ENCODE measurements at places on chromosomes 5 and 9.

- DNase-seq: no peak
Observed at GRCh38 chr5:41191249-41191648, 22.1 kb downstream of the C6 start.

DNA sequence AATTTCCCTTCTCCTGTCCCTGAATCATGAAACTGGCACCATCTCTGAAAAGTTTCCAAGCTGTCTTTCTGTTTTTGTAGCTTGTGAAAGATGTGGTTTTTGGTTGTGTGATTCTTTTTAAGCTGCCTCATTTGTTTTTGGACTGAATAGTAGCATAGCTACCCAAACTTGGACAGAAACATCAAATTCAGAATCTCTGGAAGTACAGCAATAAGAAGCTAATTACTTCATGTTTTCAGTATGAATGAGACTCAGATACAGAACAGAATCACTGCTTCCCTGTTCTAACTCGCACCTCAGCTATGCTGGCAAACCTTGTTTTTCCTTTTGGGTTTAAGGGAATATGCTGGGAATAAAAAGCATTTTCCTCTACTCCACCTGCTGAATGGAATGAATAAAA, 101.0 kb downstream of the FGF1 start:
- DNase-seq: no peak

- DNase-seq: no peak
Observed at GRCh38 chr9:72477930-72478518, 43.4 kb upstream of the TMC1 start.

GRCh38 chr9:27791311-27791710, 218.0 kb upstream of the C9orf72 start:
- DNase-seq: no peak

DNA sequence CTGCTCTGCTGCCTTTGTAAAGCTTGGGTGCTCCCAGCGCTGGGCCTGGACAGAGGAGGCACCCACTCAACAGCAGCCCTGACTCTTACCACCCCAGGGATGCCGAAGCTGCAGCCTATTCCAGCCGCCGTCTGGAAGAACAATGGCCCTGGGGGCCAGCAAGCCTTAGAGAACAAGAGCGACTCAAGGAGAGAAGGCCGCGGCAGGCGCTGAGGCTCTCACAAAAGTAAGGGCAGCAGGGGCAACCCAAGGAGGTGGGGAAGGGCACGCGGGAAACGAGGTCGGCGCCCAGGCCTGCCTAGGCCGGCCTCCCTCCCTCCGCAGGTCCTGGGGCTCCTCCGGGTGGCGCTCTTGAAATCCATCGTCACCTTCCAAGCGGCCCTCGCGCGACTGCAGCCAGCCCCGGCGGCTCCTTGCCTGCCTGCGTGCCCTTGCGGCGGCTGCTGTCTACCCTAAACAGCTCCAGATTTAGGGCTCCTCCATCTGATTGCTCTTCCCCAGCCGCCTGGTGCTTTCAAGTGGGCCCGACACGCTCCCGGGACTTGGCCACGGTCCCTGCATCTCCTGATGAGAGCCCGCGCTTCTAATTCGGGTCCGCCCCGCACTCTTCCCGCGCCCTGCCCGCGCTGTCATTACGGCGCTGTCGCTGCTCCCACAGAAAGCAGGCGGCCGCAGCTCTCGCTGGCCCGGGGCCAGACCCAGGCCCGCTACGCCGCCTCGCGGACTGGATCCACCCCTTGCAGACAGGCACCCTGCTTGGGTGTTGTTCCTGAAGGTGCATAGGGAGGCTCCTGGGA, 213.3 kb downstream of the SEMA6A start:
- DNase-seq: no peak

GRCh38 chr9:8349901-8350300, 550.3 kb upstream of the DMAC1 start:
- DNase-seq: no peak

- no peak for DNase-seq
Observed at GRCh38 chr5:72248410-72248981, 71.5 kb downstream of the MRPS27 start.

DNA sequence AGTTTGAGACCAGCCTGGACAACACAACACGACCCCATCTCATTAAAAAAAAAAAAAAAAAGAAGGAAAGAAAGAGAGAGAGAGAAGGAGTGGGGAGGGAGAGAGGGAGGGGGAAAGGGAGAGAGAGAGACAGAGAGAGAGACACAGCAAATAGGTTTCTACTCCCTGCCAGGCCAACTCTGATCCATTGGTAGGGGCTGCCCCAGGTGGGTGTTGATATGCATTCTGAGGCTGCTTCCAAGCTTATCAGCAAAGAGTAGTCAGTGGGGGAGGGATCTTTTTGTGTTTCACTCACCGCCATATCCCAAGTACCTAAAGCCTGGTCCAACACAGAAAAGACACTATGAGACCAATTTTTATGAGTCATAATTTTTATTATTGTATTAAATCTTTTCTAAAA, 57.0 kb upstream of the SAP30L start:
- no peak for DNase-seq

DNA sequence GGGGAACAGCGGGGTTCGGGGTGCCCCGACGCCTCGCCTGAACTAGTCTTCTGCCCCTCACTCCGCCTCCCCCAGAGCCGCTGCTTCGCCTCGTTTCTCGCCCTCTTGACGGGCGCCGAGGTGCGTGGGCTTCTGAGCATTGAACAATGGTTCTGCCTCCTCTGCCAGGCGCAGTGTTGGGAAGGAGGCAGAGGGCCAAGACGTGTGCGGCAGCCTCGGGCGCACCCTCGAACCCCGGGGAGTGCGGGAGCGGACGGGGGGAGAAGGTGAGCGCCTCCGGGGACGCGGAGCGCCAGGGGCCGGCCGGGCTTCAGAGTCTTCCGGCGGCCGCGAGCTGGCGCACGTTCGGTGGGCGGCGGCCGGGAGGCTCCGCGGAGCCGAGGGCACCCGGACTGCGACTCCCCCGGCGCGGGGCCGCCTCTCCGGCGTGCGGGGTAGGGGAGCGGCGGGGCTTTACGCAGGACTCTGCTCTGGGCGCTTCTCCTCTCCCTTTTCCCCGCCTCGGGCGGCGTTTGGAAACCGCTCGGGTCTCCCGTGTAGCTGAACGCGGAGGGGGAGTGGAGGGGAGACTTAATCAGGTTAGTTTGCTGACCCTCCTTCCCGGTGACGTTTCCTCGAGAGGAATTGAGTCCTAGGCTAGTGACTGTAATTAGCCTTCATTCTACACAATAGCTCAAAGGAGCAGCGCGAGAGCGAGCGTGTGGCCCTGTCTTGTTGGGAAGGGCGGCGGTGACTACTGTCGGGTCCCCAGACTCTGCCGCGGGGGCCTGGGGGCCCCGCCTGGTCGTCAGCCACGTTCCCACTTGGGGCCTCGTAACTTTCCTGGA, 1.1 kb downstream of the VLDLR start:
- peak; percentile 18 for DNase-seq

DNA sequence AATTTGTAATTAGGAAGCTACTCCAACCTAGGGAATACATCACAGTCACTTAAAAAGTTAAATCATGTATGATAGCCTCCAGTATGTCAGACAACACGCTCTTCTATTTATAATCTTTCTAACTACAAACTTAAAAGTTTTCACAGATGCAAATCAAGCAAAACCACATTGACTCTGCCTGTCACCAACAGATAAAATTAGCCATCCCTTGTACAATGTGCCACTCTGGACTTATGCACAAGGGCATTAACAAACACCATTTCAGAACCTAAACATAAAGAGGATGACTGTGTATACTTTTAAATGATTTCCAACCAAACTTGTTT, 14.7 kb downstream of the ERP44 start:
- no peak for DNase-seq

All from activated CD8-positive, alpha-beta memory T cell treated with anti-CD3 and anti-CD28 coated beads, Interleukin-2, amount 50 U/mL, for 4 hours (primary cell).